Activated CD4-positive, alpha-beta T cell treated with anti-CD3 and anti-CD28 coated beads for 4 hours (primary cell): ENCODE measurements at places on chromosomes 12 and 14.

- no peak for DNase-seq
Observed at GRCh38 chr12:106901276-106901675, 54.4 kb upstream of the TMEM263 start.

GRCh38 chr14:51004801-51005526 is 60.7 kb upstream of the PYGL start:
- no peak for DNase-seq

DNA sequence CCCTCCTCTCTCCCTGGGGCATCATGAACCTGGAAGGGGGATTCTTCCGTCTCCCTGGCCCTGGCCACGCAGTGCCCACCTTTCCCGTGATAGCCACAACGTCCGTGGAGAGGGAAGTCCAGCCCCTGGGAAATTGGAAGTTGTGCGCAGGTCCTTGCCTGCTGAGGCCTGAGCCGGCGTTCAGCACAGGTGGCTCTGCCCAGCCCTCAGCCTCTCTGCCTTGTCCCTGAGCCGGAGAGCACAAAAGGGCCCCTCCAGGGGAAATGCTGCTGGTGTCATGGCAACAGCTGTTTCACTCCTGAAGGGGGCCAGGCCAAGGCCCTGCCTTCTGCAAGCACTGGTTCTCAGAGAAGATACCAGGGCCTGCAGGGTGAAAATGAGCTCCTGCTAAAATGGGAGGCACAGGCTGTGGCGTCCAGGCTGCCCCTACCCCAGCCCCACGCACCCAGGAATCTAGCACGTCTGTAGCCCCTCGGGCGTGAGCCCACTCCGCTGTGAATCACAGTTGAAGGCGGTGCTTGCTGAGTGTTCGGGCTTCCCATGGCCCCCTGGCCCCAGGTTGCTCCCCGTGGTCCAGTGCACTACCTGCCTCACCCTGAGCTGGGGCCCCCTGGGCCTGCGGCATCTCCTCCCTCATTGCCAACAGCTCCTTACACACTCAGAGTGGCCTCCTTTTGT is 149.4 kb downstream of the ADGRD1 start:
- no peak for DNase-seq

DNA sequence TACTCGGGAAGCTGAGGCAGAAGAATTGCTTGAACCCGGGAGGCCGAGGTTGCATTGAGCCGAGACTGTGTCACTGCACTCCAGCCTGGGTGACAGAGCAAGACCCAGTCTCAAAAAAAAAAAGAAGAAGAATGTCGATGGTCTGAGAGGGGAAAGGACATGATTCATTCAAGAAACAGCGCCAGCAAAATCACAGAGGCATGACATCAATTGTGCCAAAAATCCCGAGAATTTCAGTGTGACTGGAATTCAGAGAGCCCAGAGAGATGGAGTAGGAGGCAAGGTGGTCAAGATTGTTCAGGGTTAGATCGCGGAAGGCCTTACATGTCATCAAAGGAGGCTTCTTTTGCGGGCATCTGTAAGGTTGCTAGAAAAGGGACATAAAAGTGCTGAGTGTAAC is 483.3 kb downstream of the VRK1 start:
- DNase-seq: no peak

- DNase-seq: no peak
Observed at GRCh38 chr14:27945512-27945911, 821.1 kb upstream of the FOXG1 start.

DNA sequence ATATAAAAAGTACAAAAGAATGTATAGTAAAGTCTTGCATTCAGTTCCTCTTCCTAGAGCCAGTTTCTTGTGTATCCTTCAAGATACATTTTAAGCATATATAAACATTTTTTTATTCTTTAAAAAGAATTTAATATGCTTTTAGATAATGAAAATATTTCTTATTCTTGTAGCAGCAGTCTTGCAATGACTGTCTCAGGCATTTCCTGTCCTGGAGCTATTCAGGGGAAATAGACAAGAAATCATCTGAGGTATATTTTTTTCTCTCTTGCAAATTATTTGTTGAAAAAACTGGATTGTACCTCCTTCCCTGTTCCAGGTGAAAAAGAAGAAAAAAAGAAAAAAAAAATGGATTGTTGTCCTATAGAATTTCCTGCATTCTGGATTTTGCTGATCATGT is 17.0 kb upstream of the ERBB3 start:
- no peak for DNase-seq
